Effector CD4-positive, alpha-beta T cell (primary cell): ENCODE measurements at places on chromosomes 1 and 21.

- no peak for DNase-seq
Observed at GRCh38 chr1:243323491-243323890, 67.7 kb downstream of the SDCCAG8 start.

- DNase-seq: no peak
Observed at GRCh38 chr1:44359234-44359935, 4.3 kb upstream of the ERI3 start.

GRCh38 chr1:46491443-46492268, 2.0 kb downstream of the DMBX1 start:
- DNase-seq: no peak

DNA sequence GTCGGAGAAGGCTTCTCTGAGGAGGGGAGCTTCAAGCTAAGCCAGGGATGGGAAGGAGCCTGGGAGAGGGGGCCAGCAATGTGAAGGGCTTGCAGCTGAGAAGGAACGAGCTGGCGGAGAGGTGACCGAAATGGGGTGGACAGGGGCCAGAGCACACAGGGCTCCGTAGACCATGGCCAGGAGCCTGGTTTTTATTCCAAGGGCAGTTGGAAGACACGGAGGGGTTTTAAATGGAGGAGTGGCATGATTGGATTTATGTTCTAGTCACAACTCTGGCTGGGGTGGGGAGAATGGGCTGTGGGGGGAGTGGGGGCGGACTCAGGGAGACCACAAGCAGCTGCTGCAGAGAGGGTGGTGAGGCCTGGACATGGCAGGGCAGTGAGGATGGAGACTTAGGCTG, 5.1 kb upstream of the EPS8L3 start:
- DNase-seq: no peak

- no peak for DNase-seq
Observed at GRCh38 chr21:42315296-42315891, at the start of gene TFF3. Gene TFF3 (minus strand): TSS chr21:42315409. CDS start chr21:42315374, 35 bp downstream.

DNA sequence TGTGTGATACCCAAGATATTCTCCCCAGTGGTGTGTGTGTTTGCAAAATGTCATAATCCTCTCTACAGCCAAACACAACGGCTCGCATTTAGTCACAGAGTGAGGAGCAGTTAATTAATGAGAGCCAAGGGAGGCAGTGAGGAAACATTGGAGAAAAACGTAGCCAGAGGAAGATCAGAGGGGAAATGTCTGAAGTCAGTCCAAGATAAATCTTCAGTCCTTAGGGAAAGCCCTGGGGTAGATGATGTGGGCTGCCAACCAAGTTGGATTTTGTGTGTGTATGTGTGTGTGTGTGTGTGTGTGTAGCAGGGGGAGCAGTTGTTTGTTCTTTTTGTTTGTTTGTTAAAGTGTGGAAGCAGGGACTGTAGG, 201.0 kb upstream of the PTBP2 start:
- DNase-seq: no peak

- DNase-seq: no peak
Observed at GRCh38 chr1:3987669-3988235, 87.7 kb upstream of the C1orf174 start.

DNA sequence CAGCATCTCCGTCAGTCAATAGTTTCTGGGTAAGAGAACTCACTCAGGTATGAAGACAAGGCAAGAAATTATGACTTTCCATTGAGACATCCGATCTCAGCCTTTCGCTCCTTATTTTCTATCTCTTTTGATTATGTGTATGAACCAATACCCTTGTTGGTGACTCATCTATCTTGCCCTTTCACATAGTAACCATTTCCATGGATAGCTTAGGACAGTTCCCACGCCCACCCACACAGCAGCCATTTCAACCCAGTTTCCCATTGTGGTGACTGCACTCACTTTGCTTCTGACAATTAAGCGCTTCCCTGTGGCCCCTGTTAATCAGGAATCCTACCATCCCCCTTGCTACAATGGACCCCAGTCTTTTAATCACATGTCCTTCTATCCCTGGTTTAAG, 210.6 kb upstream of the ADGRL2 start:
- no peak for DNase-seq

- no peak for DNase-seq
Observed at GRCh38 chr1:18991585-18991984, 35.1 kb upstream of the IFFO2 start.

DNA sequence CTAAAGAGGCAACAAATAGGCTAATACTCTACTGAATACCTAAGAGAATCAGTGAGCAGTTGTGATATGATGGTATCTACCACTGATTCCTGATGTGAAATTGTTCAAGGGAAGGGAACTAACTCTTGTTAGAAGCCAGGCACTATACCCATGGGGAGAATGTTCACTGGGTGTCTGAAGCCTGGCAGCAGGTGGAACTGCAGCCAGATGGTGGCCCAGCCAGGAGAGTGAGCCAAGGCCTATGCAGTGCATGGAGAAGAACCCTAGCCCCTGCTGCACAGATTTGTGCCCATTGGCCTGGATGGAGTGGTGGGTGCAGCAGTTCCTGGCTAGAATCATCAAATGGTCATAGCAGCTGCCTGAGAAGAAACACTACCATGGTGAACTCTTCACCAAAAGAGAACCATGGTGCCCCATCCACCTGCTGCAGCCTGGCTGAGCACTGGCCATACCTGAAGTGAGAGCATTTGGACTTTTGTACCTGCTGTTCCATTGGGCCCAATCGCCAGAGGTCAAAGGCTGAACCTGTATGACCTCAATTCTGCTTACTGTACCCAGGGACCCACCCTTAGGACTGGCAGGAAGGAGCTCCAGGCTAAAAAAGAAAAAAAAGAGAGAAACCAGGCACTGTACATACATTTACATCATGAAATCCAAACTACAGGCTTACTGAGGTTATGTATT, 118.8 kb upstream of the IVNS1ABP start:
- no peak for DNase-seq

DNA sequence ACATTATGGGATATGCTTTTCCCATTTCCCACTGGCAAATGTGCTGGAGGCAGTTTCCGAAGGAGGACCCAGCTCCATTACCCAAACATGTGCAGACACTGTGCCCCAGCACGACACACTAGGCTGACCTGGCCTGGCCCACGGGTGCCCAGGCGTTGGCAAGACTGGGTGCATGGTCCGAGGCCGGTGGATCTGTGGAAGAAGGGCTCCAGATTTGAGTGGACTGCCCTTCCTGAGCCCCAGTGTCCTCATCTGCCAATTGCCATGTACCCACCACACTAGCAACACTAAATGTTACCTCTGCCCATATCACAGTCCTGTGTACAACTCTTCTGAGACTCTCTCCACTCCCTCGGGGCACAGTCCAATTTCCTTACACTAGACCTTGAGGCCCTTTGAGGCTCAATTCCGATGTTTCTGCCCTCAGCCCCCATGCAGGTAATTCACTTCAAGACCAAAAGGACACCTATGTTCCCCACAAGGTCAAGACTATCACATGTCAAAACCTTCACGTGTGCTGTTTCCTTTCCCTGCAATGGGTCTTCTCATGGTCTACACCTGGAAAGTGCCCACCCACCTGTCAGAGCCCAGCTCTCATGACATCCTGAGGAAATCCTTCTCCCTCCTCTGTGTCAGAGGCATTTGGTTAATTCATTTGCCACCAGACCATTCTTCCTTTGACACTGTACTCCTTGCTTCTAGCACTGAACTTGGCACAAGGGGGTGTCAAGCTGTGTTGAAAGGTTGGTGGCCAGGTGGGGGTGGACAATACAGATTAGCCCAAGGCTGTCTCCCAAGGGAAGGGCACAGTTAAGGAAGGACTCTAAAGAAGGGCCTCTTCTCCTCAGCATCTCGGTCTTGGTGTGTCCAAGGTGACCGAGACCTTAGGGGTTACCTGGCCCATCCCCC, 124.9 kb downstream of the DMRTB1 start:
- no peak for DNase-seq

- no peak for DNase-seq
Observed at GRCh38 chr1:181386340-181386739, 97.0 kb upstream of the CACNA1E start.

DNA sequence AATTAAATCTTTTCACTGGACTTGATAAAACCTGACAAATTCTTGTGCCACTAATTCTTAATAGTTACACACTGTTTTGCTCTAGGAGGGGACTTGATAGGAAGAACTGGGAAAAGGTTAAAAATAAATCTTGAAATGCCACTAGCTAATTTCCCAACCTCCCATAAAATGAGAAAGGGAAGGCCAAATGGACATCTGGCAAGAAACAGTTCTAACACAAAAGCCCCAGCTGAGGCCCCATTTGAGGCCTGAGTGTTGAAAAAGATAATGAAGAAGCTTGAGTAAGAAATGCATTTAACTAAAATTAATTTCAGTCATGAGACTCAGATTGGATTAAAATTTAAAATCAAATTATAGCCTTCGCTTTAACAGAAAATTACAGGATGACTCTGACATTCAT, 11.2 kb upstream of the RAP1GAP start:
- DNase-seq: no peak

- DNase-seq: no peak
Observed at GRCh38 chr1:208868554-208868953, 624.4 kb upstream of the PLXNA2 start.

- no peak for DNase-seq
Observed at GRCh38 chr1:12016182-12016581, 3.1 kb upstream of the MIIP start.

DNA sequence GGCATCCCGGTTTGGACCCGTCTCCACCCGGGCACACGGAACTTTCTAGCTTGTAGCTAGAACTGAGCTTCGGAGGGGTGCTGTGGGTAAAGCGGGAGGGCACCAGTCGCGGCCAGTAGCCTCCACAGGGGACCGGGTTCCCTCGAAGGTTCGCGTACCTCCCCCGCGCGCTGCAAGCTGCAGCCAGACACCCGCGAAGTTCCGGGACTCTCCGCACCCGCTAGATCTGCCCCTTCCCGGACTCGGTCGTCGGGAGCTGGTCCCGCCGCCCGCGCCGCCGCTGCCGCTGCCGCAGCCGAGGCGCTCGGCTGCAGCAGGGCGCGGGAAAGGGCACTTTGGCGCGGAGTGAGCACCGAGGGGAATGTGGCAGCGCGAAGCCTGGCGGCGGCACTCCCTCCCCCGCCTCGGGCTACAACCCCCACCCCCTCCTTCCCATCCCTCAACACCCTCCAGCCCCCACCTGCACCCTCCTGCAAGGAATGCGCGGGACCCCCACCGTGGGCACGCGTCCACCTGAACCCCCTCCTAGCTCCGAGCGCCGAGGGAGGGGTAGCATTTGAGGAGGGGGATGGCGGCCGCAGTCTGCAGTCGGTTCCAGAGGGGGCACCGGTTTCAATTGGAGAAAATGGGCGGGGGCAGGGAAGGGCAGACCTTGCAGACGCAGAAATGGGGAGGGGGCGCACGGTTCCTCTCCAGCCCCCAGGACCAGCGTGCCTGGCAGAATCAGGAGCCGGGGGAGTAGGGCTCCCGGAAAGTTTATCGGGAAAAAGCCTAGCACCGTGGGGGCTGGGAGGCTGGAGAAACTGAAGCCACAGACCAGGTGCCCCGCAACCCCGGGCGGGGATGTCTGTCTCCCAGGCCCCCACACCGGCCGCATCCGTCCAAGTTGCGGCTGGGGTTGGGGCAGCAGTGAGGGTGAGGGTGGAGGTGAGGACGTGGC, 968 bp downstream of the CSMD2 start:
- no peak for DNase-seq

- DNase-seq: no peak
Observed at GRCh38 chr1:243268751-243269460, 13.1 kb downstream of the SDCCAG8 start.

DNA sequence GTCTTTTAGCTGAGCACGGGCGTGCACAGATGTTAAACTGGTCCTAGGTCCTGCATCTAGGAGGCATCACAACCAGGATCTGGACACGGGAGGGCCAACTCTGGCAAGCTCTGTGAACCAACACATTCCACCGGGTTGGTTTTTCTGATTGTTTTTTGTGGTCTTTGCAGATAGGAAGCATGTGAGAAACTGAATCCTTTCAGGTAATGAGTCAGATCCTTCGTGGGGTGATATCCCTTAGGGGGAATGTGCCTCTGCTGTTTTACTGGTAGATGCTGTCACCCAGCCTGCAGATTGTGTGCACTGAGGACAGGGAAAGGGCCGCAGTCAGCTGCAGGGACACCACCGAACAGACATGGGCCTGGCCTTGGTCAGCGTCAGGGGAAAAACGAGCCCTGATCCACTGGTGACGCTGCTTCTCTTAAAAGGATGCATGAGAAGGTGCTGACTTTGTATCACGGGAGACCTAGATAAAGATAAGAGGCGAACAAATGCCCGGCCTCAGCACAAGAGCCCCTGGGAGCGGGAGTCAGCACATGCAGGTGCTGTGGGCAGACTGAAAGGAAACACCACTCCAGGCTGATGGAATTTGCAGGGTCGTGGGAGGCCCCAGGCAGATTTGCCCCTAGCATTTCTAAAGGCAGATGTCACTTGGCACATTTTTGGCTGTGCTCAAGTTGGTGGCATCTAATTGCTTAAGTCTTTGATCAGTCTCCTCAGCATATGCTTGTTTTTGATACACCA, 51.1 kb downstream of the DOP1B start:
- no peak for DNase-seq

GRCh38 chr21:16863362-16863905, 649.4 kb upstream of the CXADR start:
- DNase-seq: no peak

DNA sequence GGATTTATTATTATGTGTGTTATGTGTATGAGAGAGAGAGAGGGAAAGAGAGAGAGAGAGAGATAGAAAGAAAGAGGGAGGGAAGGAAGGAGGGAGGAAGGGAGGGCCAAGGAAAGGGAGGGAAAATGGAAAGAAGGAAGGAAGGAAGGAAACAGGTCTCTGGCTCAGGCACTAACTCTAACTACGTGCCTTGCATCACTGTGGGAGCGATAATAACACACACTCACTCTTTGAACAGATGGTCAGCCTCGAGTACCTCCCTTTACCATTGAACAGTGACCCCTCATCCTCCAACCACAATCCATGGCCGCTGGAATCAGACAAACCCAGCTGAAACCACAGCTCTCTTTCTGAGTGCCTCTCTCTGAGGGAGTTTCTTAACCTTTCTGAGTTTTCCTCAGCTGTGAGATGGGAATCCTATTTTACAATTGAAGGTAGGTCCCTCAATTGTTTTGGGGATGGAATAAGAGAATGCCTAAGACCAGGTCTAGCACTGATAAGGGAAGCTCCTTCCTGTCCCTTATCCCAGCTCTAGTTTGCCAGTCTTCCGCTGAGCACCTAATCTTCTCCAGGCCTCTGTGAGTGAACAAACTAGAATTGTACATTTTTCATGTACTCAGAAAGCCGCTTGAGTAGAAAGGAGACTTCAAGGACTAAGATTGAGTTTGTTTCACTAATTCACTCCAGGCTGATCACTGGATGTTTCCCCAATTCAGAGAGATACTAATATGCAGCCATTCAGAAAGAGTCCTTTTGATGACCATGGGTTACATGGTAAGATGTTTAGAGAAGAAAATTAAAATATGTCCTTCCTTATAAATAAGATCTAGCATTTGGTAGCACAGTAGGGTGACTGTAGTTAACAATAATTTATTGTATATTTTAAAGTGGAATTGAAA, 62.8 kb downstream of the IRF2BP2 start:
- DNase-seq: no peak
